ENCODE measurements at places on chromosomes 4 and X.

DNA sequence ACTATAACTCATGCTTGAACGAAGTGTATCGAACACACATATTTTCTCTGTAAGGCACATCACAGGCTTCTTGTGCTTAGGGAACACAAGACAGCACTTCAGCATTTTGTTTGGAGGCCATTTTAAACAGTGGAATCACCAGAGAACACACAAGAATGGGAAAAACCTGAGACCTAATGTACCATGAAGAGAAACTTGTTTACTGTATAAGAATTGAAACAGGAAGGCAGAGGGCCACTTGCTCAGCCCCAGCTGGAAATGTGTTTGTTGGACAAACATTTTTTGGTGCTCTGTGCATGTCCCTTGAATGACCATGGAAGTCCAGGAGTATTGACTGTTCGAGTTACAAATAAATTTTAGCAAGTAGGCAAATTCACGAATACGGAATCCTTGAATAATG is 47.5 kb downstream of the RAPGEF2 start:
- DNase-seq = no peak

GRCh38 chrX:29518100-29518499 is 697.3 kb upstream of the MAGEB2 start:
- DNase-seq = no peak

DNA sequence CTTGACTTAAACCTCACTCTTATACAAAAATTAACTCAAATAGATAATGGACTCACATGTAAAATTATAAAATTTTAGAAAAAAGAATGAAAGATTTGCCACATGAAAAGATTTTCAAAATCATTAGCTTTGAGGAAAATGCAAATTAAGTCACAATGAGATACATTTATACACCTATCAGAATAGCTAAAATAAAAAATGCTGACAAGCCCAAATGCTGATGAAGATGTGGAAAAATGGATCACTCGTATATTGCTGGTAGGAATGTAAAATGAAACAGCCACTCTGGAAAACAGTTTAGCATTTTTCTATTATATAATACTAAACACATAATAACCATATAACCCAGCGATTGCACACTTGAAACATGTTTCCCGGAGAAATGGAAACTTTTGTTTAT is 316.2 kb downstream of the ANKRD50 start:
- no peak for DNase-seq

DNA sequence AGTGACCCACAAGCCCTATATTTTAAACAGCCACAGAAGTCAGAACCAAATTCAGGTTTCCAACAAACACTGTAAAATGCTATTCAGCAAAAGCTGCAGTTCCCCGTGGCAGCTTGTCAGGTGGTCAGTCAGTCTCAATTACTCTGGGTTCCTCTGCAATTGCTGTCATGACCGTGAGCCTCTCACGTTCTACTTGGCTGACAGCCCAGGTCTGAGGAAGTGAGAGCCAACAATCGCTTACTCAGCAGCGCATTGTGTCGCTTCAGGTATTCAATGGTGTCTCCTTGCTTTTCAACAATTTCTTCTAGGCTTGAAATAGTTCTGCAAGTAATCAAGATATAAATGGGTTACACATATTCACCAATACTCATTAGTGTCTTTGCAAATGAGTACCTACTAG is 25.8 kb downstream of the TRIM75 start:
- no peak for DNase-seq

GRCh38 chr4:120895554-120895953 is 27.0 kb downstream of the PRDM5 start:
- no peak for DNase-seq

DNA sequence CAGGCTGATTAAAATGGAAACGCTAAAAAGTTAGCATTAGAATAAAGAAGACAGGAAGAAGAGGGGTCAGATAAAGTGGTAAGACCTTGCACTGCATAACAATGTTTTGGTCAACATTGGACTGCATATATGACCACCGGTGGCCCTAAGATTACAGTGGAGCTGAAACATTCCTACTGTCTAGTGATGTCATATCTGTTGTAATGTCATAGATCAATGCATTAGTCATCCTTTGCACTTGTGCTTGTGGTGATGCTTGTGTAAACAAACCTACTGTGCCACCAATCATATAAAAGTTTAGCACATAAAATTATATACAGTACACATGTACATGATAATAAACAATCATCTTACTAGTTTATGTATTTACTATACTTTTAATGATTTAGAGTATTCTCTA is 73.0 kb downstream of the TMEM165 start:
- no peak for DNase-seq

- DNase-seq = no peak
These were observed 21.2 kb upstream of the HGFAC start for GRCh38 chr4:3420606-3420955.

- no peak for DNase-seq
These were observed 9.7 kb downstream of the POU4F2 start for GRCh38 chr4:146648461-146648783.

DNA sequence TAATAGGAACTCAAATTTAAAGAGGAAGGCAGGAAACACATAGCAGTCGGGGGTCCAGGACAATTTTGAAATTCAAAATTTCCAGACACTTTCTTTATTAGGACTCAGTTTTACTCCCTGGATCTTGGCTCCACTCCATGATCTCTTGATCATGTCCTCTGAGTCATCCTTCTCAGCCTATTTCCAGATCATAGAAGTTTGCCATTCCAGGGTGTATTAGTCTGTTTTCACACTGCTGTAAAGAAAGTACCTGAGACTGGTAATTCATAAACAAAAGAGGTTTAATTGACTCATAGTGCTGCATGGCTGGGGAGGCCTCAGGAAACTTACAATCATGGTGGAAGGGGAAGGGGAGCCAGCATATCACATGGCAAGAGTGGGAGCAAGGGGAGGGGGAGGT is 564.7 kb upstream of the ACTRT1 start:
- no peak for DNase-seq

GRCh38 chr4:126850286-126850685 is 782.5 kb upstream of the INTU start:
- DNase-seq = no peak

DNA sequence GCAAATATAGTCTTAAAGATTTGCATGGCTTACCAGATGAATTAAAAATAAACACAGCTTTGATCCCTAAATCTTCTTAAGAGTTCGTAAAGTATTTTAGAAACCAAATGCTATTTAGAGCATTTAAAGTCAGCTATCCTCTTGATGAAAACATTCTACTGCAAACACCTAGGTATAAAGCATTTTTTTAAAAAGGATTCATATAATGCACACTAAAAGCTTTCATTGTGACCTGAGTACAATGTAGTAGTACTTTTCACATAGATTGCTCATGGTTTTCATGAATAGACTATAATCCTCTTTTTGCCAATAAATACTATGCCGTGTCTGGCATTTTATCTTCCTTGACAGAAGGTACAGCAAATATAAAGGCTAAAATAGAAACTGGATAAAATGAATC is 805.1 kb upstream of the INTU start:
- DNase-seq = no peak

- no peak for DNase-seq
These were observed 670.6 kb upstream of the ATOH1 start for GRCh38 chr4:93157986-93158385.

DNA sequence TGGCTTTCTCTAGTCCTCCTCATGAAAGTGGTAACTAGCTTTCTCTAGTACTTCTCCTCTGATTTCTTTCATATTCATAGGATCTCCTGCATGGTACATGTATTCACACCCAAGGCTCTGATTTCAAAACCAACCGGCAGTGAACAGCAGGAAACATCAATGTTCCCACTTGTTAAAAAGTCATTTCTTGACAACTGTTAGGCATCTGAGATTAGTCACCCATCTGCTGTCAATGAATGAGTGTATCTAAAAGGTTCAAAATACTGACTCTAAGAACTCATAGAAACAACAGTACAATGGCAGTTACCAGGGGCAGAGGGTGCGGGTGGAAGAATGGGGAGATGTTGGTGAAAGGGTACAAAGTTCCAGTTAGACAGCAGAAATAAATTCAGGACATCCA is 31.5 kb upstream of the PUDP start:
- no peak for DNase-seq

DNA sequence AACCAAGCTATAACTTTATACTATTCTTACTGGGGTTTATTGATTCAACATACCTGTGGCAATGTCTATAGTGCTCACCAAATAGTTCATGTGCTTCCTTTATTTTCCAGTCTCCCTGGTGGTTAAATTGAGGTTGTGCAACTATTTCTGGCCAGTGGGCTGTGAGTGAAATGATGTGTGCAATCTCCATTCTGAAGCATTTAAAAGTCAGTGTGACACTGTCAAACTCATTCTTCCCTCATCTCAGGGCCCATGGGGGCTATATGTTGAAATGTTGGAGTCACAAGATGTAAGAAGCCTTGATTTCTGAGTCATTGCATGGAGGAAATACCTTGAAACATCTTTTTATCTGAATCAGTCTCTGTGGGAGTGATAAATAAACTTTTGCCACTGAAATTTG is 414.3 kb upstream of the RPS6KA3 start:
- DNase-seq = no peak

- DNase-seq = no peak
These were observed 8.3 kb downstream of the NDP start for GRCh38 chrX:43964936-43965335.

- peak; percentile 29 for DNase-seq
These were observed at the start of gene CNKSR2 for GRCh38 chrX:21374163-21374993. CNKSR2 (plus strand) TSS chrX:21374418; CDS start chrX:21374898, 480 bp downstream.

DNA sequence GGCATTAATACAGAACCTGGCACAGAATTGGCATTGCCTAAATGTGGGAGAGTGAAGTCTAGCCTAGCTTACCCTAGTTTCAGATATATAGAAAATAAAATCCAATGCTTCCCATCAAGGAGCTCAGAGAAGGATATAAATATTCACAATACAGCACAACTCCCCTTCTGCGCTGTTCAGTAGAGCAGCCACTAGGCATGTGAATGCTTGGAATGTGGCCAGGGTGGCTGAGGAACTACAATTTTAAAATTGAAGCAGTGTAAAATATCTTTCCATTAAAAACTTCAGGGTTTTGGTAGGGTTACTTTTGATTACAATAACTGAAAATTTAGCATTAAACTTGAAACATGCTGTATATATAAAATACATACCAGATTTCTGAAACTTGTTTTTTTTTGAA is 19.5 kb downstream of the ZNF518B start:
- DNase-seq = no peak

GRCh38 chr4:159766241-159766640 is 663.4 kb downstream of the RAPGEF2 start:
- DNase-seq = no peak

DNA sequence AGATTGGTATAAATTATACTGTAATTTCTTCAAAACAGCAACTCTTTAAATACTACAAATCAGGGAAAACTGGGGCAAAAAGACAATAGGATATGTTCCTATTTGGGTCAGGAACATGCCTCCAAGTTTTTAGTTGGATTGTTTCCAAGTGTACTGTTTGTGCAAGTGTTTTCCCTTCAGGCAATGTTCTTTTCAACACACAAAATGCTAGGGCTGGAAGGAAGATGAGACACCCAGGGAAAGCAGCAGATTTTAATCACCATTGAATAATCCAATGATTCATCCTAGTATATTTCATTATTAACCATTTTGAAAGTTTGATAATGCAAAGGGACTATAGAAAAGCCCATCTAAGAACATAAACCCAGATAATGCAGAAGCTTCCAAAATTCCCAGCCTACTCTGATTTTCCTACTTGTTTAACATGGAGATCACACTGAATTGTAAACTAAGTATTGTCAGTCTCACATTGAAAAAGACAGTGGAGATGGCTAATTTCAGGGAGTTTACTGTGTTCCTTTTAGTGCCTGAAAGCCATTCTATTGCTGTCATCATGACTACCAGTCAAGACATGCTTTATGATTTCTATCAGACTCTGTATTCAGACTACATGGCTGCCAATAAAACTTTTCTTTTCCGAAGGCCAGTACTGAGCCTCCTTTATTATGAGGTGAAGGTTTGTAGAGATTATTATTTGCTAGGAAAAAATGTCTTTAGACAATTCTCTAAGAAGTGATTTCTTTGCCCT is 38.6 kb downstream of the COL4A6 start:
- DNase-seq = no peak

GRCh38 chr4:88533937-88534750 is 10.6 kb upstream of the PYURF start:
- DNase-seq = no peak

DNA sequence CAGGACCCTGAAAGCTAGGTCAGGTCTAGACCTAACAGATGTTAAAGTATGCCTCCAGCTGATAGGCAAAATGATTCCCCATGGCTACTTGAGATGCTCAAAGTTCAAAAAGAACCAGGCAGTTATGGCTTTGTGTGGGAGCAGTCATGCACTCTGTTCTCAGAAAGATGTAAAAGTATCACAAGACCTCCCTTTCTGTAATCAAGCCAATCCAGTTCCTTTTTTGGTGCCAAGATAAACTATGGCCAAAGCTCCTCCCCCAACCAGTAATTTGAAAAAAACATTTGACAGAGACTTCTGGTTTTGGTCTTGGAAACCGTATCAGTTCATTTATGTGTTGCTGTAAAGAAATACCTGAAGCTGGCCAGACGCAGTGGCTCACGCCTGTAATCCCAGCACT is 340.9 kb downstream of the CHIC1 start:
- DNase-seq = no peak

DNA sequence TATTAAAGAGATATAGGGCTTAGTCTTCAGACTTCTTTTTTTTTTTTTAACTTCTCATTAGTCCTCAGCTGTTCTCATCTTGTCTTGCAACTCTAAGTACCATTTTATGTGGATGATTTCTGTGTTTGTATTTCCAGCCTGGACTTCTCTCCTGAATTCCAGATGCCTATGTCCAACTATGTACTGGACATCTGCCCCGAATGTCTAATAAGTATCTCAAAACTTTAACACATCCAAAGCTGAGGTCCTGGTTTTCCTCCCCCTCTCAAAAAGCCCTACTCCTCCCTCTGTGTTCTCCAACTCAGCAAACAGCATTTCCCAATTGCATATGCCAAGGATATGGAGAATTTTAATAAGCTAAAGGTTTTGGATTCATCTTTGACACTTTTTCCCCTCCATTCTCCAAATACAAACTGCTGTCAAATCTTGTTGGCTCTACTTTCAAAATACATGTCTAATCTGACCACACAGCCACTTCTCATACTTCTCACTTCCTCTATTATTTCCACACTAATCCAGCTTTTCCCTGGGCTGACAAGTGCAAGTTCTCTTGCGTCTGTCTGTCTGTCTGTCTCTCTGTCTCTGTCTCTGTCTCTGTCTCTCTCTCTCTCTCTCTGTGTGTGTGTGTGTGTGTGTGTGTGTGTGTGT is 79.8 kb downstream of the CLCN5 start:
- DNase-seq = no peak

DNA sequence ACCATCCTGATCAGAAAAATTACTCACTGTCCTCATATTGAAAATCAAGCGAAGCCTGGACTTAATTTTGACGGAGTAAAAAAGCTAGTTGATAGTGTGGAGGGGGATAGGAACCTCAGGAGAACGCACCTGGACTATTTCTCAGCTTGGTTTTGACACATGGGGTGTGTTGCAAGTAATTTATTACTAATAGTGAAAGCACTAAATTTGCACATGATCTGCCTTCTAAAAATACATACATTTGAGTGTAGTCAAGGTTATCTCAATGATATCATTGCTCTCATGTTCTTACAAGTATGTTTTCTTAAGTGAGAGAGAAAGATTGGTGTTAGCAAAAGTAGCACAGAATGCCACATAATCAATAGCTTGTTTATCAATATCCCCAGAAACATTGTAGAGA is 29.5 kb downstream of the LRIT3 start:
- no peak for DNase-seq
